ENCODE measurements at places on chromosomes 6 and 20.

- DNase-seq: no peak
Observed at GRCh38 chr6:147507162-147508041, 1.1 kb upstream of the SAMD5 start.

DNA sequence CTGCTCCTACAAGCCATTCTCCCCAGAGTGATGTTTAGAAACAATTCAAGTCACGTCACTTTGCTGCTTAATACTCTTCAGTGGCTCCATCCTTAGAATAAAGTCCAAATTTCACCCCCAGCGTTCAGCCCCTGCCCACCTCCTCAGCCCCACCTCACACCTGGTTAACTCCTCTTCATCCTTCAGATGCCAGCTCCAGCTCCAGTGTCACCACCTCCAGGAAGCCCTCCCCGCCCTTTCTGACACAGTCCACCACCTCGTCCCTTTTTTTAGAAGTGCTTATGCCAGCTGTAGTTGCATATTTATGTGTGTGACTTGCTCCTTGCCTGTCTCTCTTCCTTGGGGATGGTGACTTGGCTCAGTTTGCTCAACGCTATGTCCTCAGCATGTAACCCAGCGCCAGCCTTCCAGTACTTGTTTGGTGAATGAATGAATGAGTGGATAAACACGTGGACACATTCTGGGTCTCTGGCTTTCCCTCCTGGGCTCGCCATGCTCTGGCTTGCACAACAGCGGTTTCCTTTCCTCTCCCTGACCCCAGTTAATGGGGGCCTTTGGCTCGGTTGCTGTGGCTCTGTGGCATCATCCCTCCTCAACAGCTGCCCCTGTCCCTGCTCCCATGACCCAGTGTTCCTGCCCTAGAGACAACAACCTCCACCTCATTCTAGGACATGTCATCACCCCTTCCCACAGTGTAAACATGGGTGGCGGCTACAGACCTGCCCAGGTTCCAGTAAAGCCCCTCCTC lies 3.7 kb upstream of the IP6K3 start:
- DNase-seq: no peak

GRCh38 chr20:55500130-55500529 lies 505.2 kb downstream of the CBLN4 start:
- no peak for DNase-seq

DNA sequence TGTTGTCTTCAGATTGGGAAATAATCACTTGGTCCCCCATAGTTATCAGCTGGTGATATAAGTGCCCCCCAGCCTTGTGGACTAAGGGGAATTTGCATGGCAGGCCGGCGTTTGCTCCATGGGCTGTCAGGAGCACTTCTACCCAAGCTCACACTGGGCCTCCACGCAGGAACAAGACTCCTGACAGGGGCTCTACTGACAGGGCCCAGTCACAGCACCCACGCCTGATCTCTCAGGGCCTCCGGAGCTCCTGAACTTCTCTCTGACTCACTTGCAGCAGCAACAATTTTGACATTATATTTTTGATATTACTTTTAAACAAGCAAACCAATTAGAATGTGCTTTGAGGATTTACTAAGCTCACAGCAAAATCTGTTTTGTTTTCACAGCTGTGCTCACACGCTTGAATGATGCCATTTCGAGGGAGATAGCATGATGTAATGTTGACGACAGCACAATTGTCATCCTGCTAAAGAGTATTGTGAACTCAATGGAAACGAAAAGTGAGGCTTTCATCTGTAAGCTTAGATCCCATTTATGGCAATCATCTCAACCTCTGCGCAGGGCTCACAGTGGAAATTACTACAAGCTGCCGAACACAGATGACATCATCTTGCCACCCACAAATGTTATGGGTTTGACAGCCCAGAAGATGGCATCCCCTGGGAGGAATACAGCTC lies 28.7 kb upstream of the TXNDC5 start:
- no peak for DNase-seq

DNA sequence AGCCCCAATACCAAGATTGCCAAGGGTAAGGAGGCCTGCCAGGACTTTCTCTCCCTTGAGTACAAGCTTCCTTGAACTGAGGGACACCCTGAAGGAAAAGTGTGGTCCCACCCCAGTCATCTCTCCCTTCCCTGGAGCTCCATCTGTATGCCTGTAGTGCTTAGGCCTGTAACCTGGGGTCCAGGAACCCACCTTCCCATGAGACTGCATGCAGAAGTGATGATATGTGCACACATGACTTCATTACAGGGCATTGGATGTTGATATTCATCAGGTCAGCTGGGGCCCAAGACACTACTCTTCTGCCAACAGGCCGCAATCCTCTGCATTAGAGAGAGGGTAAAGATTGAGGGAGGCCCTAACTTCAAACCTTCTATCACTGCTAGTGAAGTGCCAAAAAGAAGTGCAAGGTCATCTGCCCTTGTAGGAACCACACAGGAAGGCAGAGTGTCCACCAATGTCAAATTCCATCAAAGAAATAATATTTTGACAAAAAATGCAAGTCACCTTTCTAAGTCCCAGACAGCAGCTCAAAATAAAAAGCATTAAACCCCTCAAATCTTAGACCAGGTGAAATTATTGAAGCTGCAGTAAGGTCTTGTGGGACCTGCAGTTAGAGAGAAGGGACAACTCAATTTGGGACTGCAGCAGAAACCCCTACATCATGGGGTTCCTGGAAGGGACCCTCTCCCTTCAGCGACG lies 5.1 kb downstream of the HLA-F start:
- no peak for DNase-seq

DNA sequence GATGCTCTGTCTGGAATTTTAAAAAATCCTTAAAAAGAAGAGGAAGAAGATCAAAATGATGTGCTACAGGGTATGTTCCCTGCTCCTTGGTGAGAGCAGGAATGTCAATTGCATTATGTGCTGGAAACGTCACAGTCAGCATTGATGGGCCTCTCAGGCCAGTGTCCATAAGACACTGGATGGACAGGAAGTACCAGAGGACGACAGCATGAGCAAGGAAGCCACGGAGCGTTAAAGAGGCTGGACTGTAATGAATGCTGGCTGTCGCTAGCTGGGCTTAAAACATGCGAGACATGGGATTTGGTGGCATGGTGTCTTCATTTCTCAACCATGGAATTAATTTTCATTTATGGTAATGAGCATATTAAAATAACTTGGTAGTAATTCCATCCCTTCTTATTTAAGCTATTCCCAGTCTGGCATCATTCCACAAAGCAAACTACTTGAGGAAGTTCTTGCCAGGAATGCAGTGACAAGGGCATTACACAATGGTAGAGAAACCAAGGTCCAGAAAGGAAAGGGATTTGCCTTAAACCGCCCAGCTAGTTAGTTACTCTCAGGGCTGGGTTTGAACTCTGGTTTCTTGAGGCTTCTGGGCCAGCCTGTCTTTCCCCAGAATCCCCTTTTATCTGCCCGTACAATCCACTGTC lies 166.6 kb upstream of the SOX4 start:
- no peak for DNase-seq

GRCh38 chr20:43550456-43550855 lies 8.4 kb upstream of the SGK2 start:
- DNase-seq: no peak

DNA sequence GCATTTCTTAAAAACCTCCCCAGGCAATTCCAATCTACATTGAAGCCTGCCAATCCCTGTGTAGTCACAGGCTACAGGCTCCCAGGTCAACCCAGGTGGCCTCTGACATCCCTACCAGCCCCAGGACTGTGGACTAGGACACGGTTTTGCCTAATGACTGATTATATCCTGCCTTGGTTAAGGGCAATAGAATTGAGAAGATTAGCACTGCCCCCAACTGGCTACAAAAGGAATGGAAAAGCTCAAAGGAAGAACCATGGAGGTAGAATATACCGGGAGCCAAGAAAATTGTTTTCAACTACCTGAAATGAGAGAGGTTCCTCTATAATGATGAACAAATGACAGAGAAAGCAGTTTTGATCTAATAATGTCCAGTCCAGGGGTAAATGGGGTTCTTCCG lies 421.1 kb upstream of the AGPAT4 start:
- no peak for DNase-seq

DNA sequence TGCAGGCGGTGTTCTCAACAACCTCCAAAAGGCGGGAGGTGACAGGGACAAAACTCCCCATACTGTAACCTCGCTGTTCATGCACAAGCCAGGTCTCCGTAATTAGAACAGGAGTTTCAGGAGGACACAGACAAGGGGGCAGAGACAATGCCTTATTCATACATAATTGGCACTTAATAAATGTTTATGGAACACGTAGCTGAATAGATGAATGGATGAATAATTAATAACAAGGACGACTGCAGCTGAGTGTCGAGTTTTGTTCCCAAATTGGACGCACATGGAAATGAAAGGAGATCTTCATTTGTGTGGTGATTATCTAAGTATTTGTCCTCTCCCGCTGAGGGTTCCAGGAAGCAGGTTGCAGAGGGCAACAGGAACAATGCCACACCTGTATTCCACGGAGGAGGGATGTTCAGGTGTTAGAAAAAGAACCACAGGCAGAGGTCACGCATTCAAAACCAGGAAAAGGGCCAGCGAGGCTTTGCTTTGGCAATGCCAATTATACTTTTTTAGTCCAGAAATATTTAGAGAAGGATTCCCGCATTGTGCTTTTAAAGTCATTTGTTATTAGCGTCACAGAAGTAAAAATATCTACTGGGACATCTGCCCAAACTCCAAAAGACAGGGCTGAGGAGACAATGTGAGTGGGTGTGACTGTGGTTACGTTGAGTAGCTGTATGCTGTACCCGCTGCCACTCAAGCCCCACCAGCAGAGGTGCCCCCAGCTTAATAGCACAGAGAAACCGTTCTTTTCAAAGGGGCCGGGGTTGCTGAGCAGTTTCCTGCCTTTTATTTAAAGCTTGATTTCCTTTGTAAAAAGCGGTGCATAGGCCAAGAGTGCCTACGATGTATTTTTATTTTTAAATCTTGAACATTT lies 123.3 kb downstream of the PXDC1 start:
- no peak for DNase-seq

GRCh38 chr20:64055893-64056638 lies 6.6 kb upstream of the SOX18 start:
- no peak for DNase-seq

DNA sequence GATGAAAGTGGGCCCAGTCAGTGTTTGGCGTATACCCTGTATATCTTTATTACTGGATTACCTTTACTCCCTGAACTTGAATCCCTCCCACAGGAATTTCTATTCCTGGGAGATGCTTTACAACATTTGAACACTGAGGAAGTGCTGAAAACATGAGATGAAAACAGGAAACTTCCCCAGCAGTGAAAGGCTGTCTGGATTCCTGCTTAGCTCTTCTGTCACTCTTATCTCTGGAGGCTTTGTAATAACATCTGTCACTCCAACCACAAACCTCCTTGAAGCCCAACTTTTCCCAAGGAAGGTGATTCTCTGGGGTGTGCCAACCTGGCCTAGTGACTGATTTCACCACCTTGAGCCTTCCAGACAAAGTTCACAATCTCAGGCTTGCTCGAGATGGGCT lies 264.5 kb upstream of the BMP2 start:
- no peak for DNase-seq

DNA sequence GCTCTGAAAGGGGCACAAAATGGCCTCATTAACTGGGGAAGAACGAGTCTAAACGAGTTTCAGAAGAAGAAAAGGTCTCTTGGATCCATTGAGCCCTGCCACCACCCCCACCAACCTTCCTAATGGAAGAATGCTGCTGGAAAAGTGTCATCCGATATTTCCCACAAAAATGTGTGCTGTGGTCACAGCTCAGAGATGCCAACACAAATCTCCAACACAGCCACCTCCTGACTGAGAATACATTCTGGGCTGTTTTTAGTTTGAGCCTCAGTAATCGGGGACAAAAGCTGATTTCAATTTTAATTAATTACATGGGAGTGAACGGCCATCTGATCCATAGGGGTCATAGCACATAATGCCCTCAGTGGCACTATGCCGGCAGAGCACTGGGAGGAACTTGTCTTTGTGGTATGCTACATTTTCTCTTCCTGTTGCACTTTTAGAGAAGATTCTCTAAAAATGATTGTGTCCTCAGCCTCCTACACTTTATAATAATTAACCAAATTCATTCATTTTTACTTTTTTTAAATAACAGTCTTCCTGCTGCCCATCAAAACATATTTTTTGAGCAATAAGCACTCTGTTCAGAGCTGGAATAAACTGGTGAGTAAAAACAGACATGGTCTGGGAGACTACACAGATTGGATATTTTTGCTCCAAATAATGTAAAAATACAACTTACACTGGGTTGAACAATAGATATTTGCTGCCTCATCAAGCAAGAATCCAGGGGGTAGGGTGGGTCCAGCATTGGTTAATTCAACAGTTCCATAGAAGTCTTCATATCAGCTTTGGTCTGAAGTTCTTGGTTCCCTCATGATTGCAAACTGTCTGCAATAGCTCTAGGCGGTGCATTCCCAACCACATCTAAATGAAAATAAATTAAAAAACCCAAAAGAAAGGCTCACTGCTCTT lies 143.6 kb upstream of the TMEM170B start:
- DNase-seq: no peak

DNA sequence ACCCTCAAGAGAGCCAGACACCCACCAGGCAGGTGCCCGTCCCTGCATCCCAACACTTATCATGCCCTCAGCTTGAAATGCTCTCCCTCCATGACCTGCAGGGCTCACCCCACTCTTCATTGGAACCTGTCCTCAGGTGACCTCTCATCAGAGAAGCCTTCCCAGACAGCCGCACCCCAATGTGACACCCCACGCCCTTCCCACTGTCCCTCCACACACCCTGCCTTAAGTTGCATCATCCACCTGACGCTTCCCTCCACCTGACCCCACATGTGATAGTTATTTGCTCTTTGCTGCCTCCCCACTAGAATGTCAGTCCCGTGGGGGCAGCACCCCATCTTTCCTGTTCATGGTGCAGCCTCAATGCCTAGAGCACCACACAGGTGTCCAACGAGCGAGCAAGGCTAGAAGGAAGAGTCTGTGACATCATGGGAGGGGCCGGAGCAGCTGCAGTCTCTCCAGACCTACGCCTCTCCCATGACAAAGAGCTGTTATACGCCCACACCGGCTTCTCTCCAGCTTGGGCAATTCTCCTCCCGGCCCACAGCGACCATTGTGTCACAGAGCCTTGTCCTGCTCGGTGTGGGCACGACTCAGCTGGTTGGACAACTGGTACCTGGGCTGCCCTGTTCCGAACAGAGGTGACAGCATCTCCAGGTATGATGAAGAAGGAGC lies 58.2 kb downstream of the NFATC2 start:
- DNase-seq: no peak

DNA sequence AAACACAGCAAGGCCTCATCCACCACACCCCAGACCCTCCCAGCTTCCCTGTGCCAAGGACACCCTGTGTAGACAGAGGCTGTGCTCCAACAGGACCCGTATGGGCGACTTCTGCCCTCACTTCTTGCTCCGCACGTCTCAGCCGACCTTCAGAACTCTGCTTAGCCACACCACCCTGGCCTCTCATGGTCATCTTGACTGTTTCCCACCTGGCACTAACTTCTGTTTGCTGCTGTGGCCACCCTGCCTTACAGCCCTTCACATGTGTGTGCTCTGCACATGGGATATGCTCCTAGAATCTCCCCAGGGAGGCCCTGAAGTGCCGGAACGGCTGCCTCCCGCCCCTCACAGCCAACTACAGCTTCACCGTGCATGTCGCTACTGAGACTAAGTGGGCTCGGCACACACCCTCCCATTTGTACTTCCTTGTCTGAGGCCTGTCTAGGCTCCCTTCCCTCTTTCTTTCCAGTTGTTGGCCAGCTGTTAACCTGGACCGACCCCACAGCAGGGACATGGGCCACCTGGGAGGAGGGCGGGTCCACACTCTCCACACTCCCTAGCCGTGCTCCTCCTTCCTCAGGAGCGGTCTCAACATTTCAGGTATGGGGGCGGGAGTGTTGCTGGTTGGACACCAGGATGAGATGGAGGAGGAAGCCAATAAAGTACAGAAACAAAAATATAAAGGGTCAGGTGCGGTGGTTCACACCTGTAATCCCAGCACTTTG lies 69.6 kb downstream of the PYGB start:
- no peak for DNase-seq

Data from stimulated activated CD4-positive, alpha-beta T cell treated with anti-CD3 and anti-CD28 coated beads, Interleukin-4, amount 100 ng/mL, for 1 hour (primary cell).